Sigmoid colon (tissue), 7 donors: ENCODE measurements at places on chromosomes 6 and 20. TPM values are rescaled to one million over a fixed set of nuclear protein-coding genes. Genes with fewer than 3 reads are reported as not detected.

Gene CNBD2
- total RNA-seq = 14.6 TPM

Gene CDC25B
- total RNA-seq = 21.8 TPM

Gene DACT2
- 0.16 TPM for total RNA-seq

DNA sequence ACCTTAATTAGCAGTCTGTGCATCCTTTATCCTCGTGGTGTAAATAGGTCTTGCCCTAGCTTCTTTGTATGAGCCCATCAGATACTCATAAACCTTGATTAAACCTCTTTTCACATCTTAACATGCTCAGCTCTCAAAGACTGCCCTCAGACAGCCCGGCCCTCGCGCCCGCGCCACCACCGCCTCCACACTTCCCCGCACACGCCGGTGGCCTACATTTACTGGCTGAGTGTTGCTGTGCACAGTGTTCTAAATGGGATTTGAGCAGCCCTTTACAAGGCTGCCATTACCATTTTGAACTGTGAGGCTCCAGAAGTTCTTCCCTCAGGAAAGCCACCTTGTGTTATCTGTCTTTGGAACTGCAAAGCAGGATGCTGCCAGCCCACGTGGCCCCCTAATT, 63.0 kb upstream of the INSM1 start:
- DNase-seq = no peak

DNA sequence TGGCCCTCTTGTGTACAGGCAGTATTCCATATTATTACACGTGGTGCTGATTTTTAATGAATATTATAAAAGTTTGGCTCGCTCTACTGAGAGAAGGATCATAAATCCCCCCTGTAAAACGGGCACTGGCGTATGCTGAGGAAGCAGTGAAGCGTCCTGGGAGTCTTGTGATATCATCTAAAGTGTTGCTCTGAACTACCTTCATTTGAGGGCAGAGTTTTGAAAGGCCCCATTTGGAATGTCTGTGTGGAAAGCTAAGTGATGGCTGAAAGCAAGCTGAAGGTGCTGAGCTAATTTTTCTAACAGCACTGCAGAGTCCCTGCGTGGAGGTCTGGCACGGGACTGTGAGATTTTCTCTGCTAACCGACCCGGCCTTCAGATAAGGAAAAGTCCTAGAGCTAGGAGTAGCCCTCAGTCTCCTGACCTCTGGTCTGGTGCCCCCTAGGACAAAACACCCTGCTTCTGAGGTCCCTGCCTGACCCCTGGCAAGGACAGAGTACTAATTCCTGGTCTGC, 1.3 kb upstream of the BACH2 start:
- no peak for DNase-seq

GRCh38 chr6:140671926-140672325, 1297.5 kb upstream of the CITED2 start:
- no peak for DNase-seq

DNA sequence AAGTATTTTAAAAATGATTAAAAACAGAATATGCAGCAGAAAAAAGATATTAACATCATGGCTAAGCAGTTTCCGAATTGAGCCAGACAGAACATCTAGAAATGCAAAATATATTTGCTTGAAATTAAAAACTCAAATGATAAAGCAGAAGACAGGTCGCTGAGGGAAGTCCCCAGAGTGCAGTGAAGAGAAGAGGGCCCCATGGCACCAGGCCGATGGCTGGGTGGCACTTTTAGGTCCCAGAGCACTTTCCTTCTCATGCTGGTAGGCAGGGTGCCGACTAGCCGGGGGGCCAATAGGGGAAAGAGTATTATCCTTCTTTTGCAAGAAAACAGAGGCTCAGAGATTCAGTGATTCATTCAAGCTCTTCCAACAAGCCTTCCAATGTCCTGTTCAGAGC, 58.9 kb downstream of the MYH7B start:
- no peak for DNase-seq

GRCh38 chr6:16183187-16183664, 54.3 kb downstream of the MYLIP start:
- no peak for DNase-seq

DNA sequence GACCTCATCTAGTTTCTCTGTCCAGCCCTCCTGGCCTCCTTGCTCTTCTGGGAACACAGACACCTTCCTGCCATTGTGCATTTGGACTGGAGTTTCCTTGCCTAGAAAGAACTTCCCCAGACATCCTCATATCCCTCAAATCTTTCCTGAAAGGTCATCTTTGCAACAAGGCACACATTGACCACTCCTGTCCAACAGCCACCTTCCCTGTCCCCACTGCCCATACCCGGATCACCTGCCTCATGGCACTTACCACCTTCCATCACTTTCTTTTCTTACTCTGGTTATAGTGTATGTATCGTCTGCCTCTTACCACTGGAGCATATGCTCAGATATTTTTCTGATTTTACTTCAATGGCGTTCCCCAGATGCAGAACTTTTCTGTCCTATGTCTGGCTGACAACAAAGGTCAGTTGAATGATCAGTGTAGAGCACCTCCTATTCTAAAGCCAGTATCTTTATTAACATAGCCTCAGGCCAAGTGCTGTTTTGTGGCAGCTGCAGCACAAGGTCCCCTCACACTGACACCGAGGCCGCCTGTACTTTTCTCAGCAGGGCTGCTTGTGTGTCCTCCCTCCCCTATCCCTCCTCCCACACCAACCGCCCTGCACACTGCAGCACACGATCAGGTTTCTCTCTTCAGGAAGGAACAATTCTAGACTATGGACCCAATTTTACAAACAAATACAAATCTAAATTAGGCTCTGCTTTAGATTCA, 4.1 kb downstream of the HLA-C start:
- DNase-seq = no peak

DNA sequence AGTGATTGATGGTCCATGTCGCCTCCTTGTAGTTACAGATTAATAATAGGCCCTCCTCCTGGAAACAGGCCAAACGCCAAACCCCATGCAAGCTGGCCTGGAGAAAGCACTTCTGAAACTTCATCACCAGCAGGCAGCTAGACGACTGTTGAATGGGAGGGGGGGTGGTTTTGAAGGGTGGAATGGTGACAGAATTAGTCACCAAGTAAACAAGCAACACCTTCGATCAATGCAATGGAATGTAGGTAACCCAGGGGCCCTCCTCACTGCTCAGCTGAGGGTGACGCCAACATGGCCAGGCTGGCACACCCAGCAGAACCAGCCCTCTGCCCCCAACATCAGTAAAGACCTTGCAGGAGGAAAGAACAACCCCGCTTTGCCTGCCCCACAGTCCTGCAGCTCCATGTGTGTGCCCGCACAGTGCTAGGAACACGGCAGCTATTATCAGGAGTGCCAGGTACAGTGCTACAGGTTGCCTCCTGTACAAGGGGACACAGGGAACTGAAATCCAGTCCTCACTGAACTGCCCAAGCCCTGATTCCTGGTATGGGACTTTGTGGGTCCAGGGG, 2.7 kb downstream of the BCAS1 start:
- no peak for DNase-seq
